Spinal cord (tissue), 10 donors: ENCODE measurements at places on chromosomes 12 and 14.

DNA sequence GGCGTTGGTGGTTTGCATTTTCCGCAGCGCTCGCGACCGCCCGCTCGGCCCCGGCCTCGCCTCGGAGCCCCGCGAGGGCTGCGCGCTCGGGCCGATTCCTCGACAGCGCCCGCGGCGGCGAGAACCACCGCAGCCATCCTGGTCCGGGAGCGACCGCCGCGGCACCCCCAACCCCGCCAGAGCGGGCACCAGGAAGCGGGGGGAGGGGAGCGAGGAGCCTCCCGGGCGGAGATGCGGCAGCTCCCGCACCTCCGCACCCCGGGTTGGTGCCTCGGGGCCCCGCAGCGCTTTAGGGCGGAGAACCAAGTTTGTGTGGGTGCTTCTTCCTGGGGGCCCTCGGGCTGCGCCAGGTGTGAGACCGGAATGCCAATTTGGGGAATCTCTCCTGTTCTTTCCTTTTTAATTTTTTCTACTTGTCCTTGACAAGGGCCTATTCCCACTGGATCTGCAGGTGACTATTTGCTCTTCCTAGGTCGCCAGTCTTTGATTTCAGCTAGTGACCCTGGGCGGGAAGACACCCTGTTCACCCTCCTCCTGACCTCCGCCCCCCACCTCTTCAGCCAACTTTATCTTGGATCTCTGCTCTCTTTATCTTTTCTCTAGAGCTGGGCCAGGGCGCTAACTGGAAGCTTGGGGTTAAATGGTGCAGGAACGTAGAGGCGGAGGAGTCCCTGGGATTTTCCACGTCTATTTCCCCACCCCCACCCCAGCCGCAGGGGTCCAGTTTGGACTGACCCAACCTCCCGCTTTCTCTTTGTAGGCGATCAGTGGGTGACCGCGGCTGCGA lies at the start of gene SOCS2:
Gene SOCS2, plus strand, starts transcription at position 751 of the 787 bp plus-strand sequence. CDS start 223 bp downstream, outside the sequence.
- no peak for DNase-seq

DNA sequence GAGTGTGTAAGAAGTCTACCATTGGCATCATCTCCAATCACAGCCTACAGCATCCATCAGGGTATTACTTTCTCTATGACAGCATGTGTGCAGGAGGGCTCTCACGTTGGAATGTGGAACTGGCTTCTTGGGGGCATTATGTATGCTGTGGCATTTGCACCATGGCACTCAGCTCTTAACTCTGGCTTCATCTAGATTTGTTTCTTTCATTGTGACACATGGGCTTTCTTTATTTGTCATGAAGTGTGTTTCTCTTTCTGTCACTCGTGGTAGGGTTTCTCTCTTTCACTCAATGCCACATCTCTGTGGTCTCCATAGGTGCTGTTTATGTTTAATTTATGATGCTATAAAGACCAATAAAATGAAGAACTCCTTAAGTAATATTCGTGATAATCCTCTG lies 191.2 kb upstream of the GARIN2 start:
- DNase-seq, result no peak

GRCh38 chr12:86015026-86015425 lies 140.9 kb downstream of the NTS start:
- DNase-seq, result no peak

- no peak for DNase-seq
These were observed 117.1 kb upstream of the FRMD6 start for GRCh38 chr14:51534610-51535011.

DNA sequence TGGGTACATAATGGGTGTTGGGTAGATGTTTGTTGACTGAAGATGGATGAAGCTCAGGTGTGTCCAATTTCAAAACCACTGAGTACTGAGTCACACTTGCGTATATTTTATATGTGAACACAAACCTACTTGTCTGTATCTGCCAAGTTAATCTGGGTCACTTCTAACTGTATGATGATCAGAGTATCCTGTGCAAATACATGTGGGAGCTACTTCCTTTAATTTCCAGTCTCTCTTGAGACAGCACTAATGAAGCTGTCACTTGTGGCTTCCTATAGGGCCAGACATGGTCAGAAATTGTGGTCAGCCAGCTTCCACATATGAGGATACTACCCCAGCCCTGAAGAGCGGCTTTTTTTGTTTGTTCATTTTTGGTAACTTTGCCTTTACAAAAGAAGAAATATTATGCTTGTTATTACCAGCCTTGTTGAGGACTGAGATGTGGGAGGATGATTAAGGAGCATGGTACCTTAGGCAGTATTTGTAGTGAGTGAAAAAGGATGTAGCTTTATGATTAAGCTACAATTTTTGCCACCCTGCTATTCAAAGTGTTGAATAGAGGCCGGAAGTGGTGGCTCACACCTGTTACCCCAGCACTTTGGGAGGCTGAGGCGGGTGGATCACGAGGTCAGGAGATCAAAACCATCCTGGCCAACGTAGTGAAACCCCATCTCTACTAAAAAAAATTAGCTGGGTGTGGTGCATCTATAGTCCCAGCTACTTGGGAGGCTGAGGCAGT lies 32.4 kb downstream of the PLXNC1 start:
- no peak for DNase-seq
